Dermis microvascular lymphatic vessel endothelial cell (primary cell): ENCODE measurements at places on chromosomes 3 and 15. TPM values are rescaled to one million over a fixed set of nuclear protein-coding genes. Genes with fewer than 3 reads are reported as not detected.

DNA sequence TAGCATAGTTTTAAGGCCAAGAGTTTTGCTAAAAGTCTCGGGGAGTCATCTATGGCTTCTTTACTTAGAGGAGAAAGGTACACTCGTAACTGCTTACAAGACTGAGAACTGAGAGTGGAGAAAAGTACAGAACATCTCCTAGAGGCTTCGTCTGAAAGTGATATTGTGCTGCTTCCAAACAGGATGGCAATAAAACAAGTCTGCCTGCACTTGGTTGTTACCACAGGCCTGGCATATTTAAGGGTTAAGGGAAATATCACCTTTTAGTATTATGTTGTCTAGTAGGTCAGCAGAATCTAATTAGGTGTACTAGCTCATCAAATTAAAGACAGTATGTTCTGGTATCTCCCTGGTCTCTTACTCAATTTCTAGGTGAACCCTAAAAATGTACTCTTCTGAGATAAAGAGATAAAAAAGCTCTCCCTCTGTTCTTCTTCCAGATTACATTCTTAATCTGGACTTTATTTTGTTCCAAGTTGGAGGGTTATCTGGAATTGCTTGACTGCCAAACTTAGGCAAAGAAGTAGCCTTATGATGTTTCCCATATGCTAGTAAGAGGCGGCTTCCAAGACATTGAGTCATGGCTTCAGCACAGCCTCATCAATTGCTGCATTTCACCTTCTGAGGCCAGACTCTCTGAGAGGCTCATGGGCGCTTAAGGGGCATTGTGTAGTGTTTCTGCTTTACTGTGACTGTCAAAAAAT is 181.3 kb downstream of the LSAMP start:
- DNase-seq, result no peak

GRCh38 chr15:72722071-72722696 is 36.2 kb downstream of the BBS4 start:
- peak; percentile 52 for DNase-seq

DNA sequence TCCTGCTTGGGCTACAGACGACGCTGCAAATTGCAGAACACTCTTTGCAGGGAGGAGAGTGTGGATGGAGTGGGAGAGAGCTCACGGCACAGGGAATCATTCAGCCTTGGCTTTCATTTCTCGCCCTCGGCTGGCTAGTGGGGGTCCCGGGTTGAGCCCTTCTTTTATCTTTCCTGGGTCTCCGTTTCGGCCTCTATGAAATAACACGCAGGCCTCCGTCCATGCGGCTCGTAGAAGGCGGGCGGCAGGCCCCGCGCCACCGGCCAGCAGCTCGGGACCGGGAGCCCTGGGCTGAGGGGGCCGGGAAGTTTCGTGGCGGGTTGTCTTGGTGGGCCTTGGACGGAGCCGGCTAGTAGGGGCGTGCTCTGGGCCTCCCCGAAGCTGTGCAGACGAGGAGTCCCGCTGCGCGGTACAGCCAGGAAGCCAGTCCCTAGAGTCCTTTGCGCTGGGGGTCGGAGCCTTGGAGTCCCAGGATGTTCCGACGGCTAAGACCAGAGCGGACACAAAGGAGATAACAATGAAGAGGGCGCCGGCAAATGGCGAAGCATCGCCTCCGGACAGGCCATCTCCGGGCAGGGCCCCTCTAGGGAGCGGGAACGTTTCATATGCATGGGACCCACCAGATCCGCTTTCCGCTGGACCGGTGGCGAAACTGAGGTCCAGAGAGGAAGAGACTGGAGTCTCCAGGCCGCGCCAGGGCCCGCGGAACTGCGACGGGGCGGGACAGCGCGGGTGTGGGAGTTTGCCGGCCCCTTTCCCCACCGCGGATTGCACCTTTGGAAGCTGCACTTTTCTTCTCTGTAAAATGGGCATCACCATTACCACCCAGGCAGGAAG is 4.3 kb downstream of the RNU6-1 start:
- no peak for DNase-seq

- no peak for DNase-seq
These were observed 88.1 kb upstream of the THRB start for GRCh38 chr3:24582431-24583403.

- DNase-seq, result no peak
These were observed 103.6 kb downstream of the OTOL1 start for GRCh38 chr3:161600173-161600572.

DNA sequence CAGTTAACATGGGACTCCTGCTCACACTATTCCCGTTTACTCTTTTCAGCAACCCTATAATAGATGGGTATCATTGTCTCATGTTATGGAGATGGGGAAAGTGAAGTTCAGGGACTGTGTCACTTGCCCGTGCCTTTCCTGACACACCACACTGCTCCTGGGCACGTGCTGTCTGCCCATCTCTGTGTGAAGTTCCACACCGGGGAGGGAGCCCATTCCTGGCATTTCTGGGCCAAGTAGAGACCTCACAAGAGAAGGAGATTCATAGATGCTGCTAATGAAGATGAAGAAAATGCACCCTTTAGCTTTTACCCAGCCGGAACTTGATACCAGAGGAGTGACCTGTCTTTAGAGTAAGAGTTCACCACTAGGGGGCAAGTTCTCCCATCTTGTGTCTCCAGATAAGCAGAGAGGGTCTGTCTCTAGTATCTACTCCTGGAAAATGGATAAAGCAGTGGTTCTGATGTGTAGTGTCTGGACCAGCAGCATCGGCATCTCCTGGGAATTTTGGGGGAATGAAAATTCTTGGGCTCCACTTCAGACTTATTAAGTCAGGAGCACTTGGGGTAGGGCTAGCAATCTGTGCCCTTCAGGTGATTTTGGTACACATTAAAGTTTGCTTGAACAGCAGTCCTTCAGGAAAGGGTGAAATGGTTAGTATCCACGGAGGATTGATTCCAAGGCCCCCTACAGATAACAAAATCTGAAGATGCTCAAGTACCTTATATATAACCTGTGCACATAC is 2.0 kb upstream of the TOPBP1 start:
- DNase-seq, result no peak

Gene GOLGA6B
- total RNA-seq, result not detected in 2 replicates

Gene LYSMD4
- total RNA-seq, result 4.6 and 5.8 TPM in 2 replicates

Gene MAP6D1
- total RNA-seq, result 0.51 and 0.89 TPM in 2 replicates

Gene PRR20G
- total RNA-seq, result not detected in 2 replicates

Gene ZIC1
- total RNA-seq, result not detected in 2 replicates
